ENCODE measurements at places on chromosomes 16 and 17.

GRCh38 chr16:57273359-57273758, 11.1 kb downstream of the PLLP start:
- H3K4me3 ChIP-seq, result no peak overlapping the region
- no peaks in the 10 kb centered on the region for H3K27me3 ChIP-seq
- H3K27ac ChIP-seq, result no peak overlapping the region
- H3K4me1 ChIP-seq, result peaks cover 26% of the 10 kb centered on the region
- no peaks in the 10 kb centered on the region for H3K36me3 ChIP-seq

DNA sequence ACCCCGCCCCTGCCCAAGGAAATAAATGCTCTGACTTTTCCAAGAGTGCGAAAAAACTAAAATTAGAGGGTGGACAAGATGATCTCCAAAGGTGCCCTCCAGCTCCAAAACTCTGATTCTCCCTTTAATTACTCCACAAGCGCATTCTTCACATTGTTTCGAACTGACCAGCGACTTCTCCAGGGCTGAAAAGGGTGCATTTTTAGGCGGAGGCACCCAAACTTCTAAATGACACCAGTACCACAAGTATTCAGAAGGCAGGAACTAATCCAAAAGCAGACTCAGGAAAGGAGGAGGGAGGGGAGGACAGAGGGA, 750 bp downstream of the ZFHX3 start:
- H3K27me3 ChIP-seq, result no peaks in the 10 kb centered on the region
- H3K27ac ChIP-seq, result peak overlapping the region; percentile 93
- no peaks in the 10 kb centered on the region for H3K36me3 ChIP-seq
- peaks cover 52% of the 10 kb centered on the region for H3K4me1 ChIP-seq
- DNase-seq, result no peak

DNA sequence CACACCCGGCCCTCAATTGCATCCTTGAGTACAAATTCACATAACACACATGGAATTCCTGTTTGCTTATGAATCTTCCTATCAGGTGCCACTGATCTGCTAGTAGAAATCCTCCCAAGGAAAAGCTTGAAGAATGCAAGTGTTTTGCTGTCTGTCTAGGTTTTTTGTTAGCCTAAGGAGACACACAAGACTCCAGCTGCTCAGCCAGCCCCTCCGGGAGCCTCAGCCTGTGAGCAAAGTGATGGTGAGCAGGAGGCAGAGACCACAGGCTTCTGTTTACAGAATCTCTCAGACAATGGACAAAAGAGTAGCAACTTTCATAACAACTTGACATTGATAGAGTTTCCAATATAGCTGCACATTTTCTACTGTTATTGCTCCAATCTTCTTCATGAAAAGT, 18.4 kb upstream of the PRKCA start:
- no peaks in the 10 kb centered on the region for H3K4me1 ChIP-seq
- no peak for DNase-seq
- no peak overlapping the region for H3K27ac ChIP-seq
- H3K27me3 ChIP-seq, result no peaks in the 10 kb centered on the region

DNA sequence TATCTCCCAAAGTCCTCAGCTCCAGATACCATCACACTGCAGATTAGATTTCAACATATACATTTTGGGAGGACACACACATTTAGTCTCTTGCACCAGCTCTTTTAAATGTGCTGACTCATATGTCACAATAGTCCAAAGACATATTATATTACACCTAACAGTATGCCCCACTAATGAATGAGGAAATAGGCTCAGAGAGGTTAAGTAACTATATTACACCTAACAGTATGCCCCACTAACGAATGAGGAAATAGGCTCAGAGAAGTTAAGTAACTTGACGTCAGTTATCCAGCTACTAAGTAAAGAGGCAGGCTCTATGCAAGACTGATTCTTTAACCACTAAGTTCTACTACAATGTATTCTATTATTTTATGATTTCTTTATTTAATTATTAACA, 9.7 kb downstream of the IRX6 start:
- DNase-seq, result no peak
- H3K27ac ChIP-seq, result no peak overlapping the region
- H3K4me3 ChIP-seq, result no peak overlapping the region
- no peaks in the 10 kb centered on the region for H3K4me1 ChIP-seq
- H3K27me3 ChIP-seq, result no peaks in the 10 kb centered on the region

DNA sequence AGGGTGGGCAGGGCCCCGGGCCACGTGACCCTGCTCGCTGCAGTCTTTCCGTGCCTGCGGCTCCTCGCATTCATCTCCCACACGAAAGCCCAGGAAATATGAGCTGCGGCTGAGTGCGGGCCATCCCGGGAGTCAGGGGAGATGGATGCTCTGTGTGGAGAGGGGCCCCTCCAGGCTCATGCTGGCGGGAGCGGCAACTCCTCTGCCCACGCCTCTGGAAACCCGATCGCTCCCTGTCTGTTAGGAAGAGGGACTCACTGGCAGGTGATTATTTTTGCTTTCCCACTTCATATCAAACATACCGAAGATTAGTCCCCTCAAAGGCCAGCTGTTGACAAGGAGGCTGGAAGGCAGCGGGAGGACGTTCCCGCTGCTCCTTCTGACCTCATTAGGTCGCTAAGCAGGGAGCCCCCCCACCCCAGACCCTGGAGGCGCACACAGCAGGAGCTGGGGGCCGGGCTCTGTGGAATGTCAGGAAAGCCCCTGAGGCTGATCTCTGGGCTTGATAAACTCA, 228.5 kb downstream of the FOXL1 start:
- H3K36me3 ChIP-seq, result no peaks in the 10 kb centered on the region
- no peak for DNase-seq
- no peak overlapping the region for H3K27ac ChIP-seq
- no peaks in the 10 kb centered on the region for H3K27me3 ChIP-seq

Measured in RWPE2 (cell line).